Body of pancreas (tissue), 4 donors: ENCODE measurements at places on chromosomes 11 and 22. TPM values are rescaled to one million over a fixed set of nuclear protein-coding genes. Genes with fewer than 3 reads are reported as not detected.

DNA sequence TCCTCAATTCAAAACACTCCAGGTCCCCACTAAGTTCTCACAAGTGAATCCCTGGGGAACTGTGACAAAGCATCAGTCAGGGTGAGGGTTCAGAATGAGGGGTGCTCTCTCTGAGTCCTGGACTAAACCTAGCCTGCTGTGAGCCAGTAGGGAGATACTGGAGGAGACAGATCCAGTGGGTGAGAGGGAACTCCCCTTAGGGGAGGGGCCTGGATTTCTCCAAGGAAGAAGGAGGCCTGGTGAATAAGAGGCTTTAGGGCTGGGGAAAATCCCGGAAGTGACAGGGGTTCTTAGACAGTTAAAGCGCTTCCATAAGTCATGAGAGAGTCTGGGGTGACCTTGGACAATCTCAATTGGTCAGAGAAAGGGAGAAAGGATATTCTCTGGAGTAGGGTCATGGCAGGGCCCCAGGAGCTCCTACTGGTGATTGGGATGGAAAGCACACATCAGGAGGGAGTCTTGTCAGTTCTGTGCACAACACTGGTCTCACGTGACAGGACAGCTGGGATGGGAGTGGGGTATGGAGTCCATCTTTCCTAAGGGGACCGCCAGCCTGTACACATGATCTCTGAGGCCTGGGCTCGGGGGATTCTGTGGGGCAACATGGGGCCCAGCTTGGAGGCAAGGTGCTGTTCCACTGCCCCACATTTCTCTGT is 1.5 kb downstream of the TBC1D10A start:
- H3K27me3 ChIP-seq, result no peaks in the 10 kb centered on the region
- peak overlapping the region; percentile 16 for H3K27ac ChIP-seq
- no peak overlapping the region for H3K4me3 ChIP-seq
- H3K36me3 ChIP-seq, result no peaks in the 10 kb centered on the region

AQP11 gene
- total RNA-seq, result 1.6 TPM

DNA sequence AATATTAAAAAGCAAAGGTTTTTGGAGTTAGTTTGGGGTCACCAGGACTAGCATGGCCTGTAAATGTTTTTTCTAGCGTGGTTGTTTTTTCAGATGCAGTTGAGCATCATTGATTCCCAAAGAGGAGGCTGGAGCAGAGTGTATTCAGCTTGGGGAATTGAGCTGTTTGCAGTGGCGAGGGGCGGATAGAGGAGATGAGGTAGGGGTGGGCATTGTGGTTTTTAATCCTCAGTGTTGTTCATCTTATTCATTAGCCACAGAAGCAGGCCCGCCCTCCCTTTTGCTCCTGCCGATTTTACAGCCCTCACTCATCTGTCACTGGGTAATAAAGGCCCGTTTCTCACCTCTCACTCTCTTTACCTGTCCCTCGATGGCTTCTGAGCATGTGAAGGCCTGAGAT is 51.4 kb downstream of the NF2 start:
- no peak overlapping the region for H3K27ac ChIP-seq
- H3K4me1 ChIP-seq, result no peaks in the 10 kb centered on the region
- peaks cover 4% of the 10 kb centered on the region for H3K36me3 ChIP-seq
- no peak overlapping the region for H3K4me3 ChIP-seq
- no peak for DNase-seq

SERPING1 gene
- total RNA-seq, result 216 TPM
